ENCODE measurements at places on chromosomes 4 and X. TPM values are rescaled to one million over a fixed set of nuclear protein-coding genes. Genes with fewer than 3 reads are reported as not detected.

Gene CT45A2
- total RNA-seq = not detected

Gene HPGD
- total RNA-seq = 3.0 TPM

Gene BBS12
- total RNA-seq = 4.3 TPM

Gene GYPA
- total RNA-seq = not detected

DNA sequence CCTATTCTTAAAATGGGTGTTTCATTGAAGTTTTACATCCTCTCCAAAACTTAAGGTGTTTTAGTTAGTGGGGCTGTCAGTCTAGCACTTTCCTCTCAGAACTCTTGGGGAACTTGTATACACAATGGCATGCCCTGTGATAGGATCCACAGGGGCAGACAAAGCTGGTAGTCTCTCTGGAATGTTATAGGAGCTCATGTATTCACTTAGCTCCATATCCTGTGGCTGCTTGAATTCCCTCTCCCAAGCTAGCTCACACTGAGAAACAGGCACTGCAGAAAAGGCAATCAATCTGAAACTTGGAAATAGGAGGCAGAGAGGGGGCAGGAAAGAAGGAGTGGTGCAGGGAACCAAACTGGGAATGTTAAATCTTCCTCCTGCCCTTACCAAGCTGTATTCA, 26.3 kb upstream of the ARMCX2 start:
- no peaks in the 10 kb centered on the region for H3K27me3 ChIP-seq
- H3K27ac ChIP-seq = no peak overlapping the region
- peaks cover 3% of the 10 kb centered on the region for H3K4me1 ChIP-seq
- H3K4me3 ChIP-seq = no peak overlapping the region
- no peak for DNase-seq

DNA sequence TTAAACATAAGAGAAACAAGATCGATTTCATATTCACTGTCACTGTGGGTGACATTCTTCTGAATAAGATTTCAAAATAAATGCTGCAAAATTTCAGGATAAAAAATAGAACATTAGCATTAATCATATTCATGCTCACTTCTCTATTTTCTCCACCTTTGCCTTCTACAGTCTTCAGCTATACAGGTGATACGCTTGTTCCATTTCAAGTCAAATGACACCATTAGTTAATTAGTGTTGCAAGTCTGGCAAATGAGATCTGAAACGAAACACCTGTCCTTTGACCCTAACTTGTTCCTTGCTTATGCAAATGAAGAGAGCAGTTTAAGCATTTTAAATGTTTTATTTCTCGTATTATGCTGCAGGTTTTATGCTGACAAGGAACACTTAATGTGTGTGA, 667.5 kb upstream of the MAGEB2 start:
- no peak overlapping the region for H3K4me3 ChIP-seq
- H3K4me1 ChIP-seq = no peaks in the 10 kb centered on the region
- no peaks in the 10 kb centered on the region for H3K36me3 ChIP-seq
- DNase-seq = no peak

- H3K36me3 ChIP-seq = no peaks in the 10 kb centered on the region
- no peaks in the 10 kb centered on the region for H3K4me1 ChIP-seq
- H3K27ac ChIP-seq = no peak overlapping the region
These were observed 33.0 kb upstream of the CXCL8 start for GRCh38 chr4:73707269-73707875.

DNA sequence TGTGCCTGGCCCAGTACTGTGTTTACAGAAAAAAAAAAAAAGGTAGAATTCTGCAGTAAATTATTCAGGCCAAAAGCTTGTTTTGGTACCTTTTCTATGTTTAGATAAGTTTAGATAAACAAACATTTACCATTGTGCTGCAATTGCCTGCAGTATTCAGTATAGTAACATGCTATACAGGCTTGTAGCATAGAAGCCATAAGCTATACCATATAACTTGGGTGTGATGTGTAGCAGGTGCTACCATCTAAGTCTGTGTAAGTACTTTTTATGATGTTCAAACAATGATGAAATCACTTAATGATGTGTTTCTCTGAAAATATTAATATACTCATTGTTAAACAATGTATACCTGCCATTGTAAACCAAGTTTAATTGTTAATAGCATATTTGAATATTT, 241.6 kb upstream of the HS3ST1 start:
- H3K27me3 ChIP-seq = no peaks in the 10 kb centered on the region
- H3K4me3 ChIP-seq = no peak overlapping the region
- H3K27ac ChIP-seq = no peak overlapping the region
- no peaks in the 10 kb centered on the region for H3K36me3 ChIP-seq
- DNase-seq = no peak

DNA sequence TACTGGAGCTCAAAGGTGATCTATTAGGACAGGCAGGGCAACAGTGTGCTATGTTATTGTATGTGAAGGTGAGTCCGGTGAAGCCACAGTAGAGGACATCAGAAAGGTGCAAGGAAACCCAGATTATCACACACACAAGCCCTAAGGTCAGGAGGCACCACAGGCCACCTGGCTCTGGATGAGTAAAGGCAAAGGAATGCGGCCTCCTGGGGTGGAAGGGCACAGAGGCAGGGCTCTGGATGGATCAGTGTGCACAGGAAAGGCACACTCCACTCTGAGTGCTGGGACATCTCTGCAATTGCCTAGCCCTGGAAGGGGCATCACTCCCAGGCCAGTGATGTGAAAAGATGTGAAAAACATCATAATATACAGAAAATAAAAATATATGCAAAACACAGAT, 683.5 kb downstream of the TRIML1 start:
- H3K4me3 ChIP-seq = no peak overlapping the region
- H3K4me1 ChIP-seq = no peaks in the 10 kb centered on the region
- no peaks in the 10 kb centered on the region for H3K27me3 ChIP-seq
- H3K36me3 ChIP-seq = no peaks in the 10 kb centered on the region
- DNase-seq = no peak

DNA sequence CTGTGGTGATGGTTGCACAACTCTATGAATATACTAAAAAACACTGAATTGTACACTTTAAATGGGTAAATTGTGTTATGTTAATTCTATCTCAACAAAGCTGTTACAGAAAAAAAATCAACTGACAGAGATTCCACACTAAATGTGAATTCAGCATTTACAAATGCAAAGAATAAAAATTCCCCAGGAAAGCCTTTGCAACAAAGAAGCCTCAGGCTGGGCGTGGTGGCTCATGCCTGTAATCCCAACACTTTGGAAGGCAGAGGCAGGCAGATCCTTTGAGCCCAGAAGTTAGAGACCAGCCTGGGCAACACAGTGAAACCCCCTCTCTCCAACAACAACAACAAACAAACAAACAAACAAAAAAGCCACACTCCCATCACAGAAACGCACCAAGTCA, 8.9 kb downstream of the BCLAF3 start:
- peaks cover 12% of the 10 kb centered on the region for H3K4me1 ChIP-seq
- DNase-seq = no peak
- H3K4me3 ChIP-seq = no peak overlapping the region
- H3K27me3 ChIP-seq = no peaks in the 10 kb centered on the region

DNA sequence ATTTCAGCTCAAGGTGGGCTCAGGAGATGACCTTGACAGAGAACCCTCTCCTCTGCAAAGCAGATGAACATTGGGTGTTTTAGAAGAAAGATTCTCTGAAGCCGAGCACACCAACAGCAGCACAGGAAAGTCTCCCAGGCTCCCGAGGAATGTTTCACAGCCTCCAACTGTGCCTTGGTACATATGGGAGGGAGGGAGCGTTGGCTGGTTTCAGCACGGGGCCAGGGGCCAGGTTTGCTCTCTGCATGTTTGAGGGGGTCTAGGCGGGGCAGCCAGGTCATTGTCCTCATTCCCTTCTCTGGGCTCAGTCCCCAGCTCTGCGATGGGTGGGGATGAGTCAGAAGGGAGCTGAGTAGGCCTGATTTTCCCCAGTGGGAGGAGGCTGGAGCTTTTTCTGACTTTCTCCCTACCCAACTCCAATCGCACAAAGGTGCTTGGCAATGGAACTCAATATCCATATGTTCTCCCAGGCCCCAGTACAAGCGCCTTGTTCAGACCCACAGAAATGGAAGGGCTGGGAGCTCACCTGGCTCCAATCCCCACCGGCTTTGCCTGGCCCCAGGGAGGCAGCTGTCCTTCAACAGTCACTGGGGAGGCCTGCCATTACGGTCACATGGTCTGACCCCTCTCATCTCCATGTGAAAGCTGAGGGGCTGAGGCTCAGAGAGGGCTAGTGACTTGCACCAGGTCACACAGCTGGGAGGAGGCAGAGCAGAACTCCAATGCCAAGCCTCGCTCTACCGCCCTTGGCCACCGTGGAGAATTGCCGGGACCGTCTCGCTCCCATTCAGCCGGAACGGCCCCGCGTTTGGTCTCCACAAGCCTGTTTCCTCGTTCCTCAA, 108.4 kb upstream of the AFAP1 start:
- no peaks in the 10 kb centered on the region for H3K27me3 ChIP-seq
- DNase-seq = no peak
- no peak overlapping the region for H3K4me3 ChIP-seq
- H3K36me3 ChIP-seq = no peaks in the 10 kb centered on the region
- H3K27ac ChIP-seq = no peak overlapping the region
- no peaks in the 10 kb centered on the region for H3K4me1 ChIP-seq

DNA sequence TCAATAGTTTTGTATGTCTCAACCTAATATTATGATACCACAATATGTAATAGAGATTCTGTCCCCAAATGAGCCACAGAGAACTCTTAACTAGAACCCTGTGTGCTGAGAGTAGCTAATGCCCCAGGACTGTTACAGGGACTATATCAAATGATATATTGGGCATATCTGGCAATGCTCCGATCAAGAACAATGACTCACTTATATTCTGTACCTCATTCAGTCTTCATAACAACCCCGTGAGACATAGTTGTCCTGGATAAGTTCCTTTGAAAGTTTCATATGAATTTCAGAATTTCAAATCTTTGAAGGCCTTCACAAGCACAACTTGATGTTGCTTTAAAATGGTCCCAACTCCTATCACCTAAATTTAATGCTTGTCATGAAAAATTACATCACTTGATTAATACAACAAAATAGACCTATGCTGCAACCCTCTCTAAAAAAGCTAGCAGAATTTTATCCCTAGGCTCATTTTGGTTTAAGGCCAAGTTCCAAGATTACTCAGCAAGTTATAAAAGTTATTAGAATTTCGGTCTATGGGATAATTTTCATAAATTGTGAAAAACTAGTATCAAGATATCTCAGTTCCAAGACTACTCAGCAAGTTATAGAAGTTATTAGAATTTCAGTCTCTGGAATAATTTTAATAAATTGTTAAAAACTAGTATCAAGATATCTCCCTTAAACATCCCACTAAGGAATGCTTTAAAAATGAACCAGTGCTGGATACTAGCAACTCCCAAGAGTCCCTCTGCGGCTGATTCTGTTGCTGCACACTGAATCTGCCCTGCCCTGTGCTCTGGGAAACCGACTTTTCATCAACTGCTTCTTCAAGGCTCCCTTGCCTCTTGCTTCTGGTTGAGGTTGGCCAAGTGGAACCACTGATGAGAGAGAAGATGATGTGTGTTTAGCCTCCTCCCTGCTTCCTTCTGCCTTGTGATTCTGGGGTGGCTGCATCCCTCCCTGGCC, 6.0 kb upstream of the ANXA3 start:
- no peaks in the 10 kb centered on the region for H3K36me3 ChIP-seq
- no peak for DNase-seq
- H3K4me1 ChIP-seq = peaks cover 8% of the 10 kb centered on the region

DNA sequence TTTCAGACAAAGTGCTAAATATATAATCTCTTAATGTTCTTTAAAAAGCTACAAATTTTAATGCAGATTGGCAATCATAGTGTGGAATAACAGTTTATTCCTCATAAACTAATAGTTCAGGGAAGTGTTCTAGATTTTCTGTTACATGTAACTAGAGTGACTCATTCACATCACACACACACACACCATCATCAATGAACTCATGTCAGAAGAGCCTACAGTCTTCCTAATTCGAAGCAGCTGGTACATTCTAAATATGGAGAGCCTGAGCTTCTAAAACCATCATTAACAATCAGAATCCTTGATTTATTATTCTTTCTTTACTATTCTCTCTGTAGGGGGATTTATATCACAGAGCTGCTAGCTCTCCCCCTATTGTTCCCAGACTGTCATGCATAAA, 49.6 kb downstream of the DKK2 start:
- no peak overlapping the region for H3K4me3 ChIP-seq
- no peaks in the 10 kb centered on the region for H3K36me3 ChIP-seq
- no peak for DNase-seq
- no peaks in the 10 kb centered on the region for H3K4me1 ChIP-seq
- no peaks in the 10 kb centered on the region for H3K27me3 ChIP-seq

- H3K27ac ChIP-seq = no peak overlapping the region
- no peaks in the 10 kb centered on the region for H3K36me3 ChIP-seq
- no peak for DNase-seq
- H3K4me3 ChIP-seq = no peak overlapping the region
- no peaks in the 10 kb centered on the region for H3K27me3 ChIP-seq
These were observed 706.6 kb upstream of the EPHA5 start for GRCh38 chr4:66376921-66377320.

- H3K4me1 ChIP-seq = peaks cover 2% of the 10 kb centered on the region
- no peak overlapping the region for H3K27ac ChIP-seq
- peaks cover 17% of the 10 kb centered on the region for H3K27me3 ChIP-seq
- no peak overlapping the region for H3K4me3 ChIP-seq
- DNase-seq = peak; percentile 10
- no peaks in the 10 kb centered on the region for H3K36me3 ChIP-seq
These were observed 732 bp upstream of the ADRA2C start for GRCh38 chr4:3765271-3766035.
